ENCODE measurements at places on chromosomes 12 and 14. TPM values are rescaled to one million over a fixed set of nuclear protein-coding genes. Genes with fewer than 3 reads are reported as not detected.

Gene VWF
- 9.7 TPM for total RNA-seq

Gene NTS
- 1.2 TPM for total RNA-seq

Gene TDRD9
- total RNA-seq: 1.2 TPM

GRCh38 chr14:35855876-35856481 is 29.8 kb downstream of the BRMS1L start:
- no peak for DNase-seq

GRCh38 chr12:132633901-132634300 is 15.3 kb downstream of the P2RX2 start:
- DNase-seq: no peak

GRCh38 chr14:71361336-71361735 is 454.1 kb downstream of the PCNX1 start:
- DNase-seq: no peak

DNA sequence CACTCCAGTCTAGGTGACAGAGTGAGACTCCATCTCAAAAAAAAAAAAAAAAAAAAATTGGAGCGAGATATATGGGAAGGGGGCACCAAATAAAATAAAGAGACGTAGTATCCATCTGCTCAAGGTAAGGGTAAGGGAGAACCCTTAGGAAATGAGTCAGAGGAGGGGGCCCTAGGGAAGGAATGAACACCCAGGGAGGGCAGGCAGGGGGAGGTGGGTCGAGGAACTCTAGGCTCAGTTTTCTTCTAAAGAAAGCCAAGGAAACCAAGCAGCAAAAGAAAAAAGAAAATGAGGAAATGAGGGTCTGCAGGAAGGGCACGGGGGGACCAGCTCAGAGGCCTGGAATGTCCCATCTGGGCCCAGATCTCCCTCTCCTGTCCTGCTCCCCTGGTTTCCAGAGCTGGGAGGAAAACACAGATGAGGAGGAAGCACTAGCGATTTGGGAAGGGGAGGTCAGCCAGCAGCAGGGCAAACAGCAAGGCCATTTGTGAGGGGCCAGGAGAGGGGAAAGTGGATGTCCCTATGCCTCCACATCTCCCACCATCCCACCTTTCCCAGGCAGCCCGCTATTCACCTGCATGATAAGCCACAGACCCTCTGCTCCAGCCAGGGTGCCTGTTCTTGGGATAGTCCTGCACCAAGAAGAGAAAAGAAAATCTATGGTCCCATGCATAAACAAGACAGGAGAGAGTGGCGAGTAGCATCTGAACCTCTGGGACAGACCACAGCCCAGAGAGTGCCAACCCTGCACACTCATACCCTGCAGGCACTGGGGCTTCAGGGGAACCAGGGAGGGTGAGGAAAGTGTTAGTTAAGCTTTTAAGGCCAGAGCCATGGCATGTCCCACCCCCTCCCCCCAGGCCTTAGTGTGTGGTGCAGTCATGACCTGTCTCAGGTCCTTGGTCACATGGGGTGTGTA is 11.9 kb downstream of the SPRYD3 start:
- DNase-seq: no peak

Gene KIAA0586
- total RNA-seq: 26.7 TPM

GRCh38 chr12:63149909-63150712 is 890 bp downstream of the AVPR1A start:
- no peak for DNase-seq

- DNase-seq: no peak
Measured at GRCh38 chr12:127162902-127163301, 1104.1 kb upstream of the TMEM132C start.

GRCh38 chr12:100936661-100937060 is 142.1 kb downstream of the ANO4 start:
- no peak for DNase-seq

DNA sequence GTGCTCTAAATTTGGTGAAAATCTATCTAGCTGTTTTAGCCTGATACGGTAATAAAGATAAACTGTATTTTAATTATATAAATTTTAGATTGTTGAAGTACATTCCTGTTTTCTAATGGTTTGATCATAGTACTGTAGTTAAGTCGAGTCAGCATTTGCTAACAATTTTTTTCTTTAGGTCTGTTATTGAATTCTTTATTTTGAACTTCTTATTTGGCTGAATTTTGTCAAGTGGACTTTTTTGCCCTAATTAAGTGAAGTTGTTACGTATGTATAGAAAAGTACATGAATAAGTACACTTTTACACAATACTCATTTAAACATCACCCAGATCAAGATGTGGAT is 66.8 kb downstream of the VRK1 start:
- no peak for DNase-seq

DNA sequence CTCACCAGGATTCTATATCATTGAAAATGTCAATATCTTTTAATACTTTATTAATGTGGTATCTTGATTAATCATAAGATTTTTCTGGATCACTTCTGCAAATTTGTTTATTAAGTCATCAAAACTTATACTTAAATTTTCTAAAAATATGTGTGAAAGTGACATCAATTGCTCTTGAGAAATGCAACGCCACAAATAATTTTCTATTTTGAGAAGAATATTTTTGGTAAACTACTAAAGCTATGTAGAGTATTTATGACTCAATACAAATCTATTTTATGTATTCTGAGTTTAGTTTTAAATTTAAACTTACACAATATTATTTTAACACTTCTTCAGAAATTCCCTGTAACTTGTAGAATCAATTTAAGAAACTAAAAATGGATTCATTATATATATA is 263.3 kb downstream of the RASSF9 start:
- DNase-seq: no peak

Gene LRTM2
- 4.5 TPM for total RNA-seq

Gene PAPLN
- 1.6 TPM for total RNA-seq

Measured in occipital lobe (tissue), 3 donors.